CD4-positive, alpha-beta T cell (primary cell): ENCODE measurements at places on chromosomes 3 and 15.

DNA sequence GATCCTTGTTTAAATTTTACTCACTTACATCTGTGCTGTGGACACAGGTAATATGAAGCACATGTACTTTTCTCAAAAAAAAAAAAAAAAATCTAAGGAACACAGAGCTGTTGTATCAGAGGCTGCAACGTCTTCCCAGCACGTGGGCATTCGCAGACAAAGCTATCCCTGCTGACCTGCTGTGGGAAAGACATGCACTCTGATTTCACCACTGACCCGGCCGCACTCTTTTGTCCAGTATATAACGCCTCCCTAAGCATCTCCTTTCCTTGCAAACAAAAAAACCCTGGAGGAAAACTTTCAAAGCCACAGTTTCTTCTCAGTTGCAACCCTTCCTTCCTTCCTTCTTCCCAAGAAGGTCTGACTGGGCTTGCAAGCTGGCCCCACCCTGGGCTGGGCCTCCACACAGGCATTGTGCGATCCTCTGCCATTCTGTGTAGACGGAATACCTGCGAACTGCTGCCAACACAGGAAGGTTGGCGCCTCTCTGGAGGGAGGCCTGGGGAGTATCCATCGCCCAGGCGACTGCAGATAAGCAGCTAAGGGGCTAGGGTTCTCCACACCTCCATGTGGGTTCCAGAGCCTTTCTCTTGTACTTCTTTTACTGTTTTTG is 50.8 kb downstream of the SLC12A8 start:
- DNase-seq = no peak

GRCh38 chr15:72889545-72889944 is 106.0 kb upstream of the ADPGK start:
- no peak for DNase-seq

DNA sequence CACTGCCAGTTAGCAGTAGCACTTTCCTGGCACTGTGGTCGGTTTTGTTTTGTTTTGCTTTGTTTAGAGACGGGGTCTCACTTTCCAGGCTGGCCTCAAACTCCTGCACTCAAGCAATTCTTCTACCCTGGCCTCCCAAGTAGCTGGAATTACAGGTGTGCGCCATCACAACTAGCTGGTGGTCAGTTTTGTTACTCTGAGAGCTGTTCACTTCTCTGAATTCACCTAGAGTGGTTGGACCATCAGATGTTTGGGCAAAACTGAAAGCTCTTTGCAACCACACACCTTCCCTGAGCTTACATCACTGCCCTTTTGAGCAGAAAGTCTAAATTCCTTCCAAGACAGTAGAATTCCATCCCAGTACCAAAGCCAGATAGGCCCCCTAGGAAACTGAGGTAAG is 22.6 kb downstream of the CLDN18 start:
- no peak for DNase-seq

GRCh38 chr3:144344925-144345548 is 373.4 kb downstream of the DIPK2A start:
- DNase-seq = no peak

DNA sequence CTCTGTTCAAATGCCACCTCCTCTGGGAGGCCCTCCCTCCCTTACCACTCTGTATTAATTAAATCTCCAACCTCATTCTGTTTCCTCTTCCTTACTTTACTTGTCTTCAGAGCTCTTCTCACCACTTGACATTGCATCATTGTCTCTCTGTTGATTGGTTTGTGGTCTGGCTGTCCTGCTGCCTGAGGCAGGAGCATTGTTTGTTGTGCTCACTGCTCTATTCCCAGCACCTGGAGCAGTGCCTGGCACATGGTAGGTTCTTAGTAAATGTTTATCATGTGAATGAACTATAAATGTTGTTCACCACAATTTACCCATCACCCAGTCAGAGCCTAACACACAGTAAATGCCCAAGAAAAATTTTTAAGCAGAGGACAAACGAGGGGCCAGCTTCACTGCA is 6.7 kb upstream of the BFSP2 start:
- DNase-seq = no peak

GRCh38 chr3:38738630-38739395 is 77.2 kb downstream of the SCN10A start:
- DNase-seq = no peak

DNA sequence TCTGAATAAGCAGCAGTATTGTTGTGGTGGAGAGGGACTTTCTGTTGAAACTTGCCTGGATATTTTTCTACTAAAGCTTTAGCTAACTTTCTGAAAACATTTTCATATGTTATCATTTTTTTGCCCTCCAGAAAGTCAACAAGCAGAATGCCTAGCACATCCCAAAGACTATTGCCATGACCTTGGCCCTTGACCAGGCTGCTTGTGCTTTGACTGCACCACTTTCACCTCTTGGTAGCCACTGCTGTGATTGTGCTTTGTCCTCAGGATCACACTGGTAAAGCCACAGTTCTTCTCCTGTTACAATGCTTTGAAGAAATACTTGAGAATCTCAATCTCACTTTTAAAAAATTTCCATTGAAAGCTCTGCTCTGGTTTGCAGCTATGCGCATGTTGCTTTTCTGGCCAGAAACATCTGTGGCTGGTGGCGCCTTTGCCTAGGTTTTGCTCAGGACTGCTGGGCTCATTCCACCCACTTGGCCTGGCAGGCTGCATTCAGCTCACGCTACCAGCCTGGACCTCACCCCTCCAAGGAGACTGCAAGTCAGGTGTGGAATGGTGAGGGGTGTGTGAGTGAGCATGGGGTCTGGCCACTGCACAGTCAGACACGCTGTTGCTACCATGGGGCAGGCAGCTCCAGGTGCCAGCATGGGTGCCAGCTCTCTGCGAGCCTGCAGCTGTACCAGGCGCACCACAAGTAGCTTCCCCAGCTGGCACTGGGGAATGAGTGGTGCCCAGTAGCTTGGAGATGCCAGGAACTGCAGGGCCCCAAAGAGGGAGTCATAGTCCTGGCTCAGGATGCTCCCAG is 89.8 kb upstream of the TNFSF10 start:
- DNase-seq = no peak

- DNase-seq = no peak
Measured at GRCh38 chr3:49552087-49552486, 2.2 kb upstream of the BSN start.

DNA sequence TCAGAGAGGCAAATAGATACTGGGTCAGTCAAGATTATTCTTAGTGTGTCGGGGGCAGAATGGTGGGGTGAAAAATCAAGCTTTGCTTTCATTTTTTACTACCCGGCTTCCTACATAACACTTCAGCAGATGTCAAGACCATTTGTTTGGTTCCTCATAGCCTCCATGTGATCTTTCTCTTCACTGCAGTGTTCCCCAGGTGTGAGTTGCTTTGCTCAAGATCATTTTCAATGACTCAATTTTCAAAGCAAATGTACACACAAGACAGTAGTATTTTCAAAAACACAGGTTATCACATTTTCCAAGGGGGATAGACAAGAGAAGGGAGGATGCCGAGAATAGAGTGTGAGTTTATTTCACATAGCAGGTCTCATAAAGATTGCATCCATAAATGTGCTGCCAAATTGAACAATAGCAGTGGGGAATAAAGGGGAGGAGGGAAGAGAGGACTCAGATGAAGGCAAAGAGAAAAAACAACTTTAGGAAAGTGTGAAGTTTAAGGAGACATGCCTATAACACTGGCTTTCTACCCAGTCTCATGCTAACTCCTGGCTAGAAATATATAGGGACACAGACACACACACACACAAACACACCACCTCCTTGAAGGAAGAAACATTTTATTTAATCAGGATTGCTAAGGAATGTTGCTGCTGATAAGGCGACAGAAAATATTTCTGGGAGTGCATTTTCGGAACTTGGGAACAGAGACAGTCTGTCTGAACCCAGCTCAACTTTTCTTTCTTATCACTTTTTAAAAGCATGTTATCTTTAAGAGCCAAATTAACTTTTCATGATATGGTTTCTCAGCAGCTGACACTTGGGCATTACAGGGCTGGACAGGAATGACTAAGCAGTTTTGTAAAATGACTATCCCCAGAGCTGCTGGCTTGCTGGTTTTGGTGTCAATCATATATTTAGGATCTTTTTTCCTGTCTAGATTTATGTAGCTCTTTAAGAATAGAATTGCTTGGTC is 402.4 kb downstream of the RBMS3 start:
- DNase-seq = no peak

- DNase-seq = no peak
Measured at GRCh38 chr3:160126051-160126450, 99.2 kb upstream of the C3orf80 start.

GRCh38 chr3:113166357-113166718 is 45.0 kb upstream of the BOC start:
- DNase-seq = no peak

DNA sequence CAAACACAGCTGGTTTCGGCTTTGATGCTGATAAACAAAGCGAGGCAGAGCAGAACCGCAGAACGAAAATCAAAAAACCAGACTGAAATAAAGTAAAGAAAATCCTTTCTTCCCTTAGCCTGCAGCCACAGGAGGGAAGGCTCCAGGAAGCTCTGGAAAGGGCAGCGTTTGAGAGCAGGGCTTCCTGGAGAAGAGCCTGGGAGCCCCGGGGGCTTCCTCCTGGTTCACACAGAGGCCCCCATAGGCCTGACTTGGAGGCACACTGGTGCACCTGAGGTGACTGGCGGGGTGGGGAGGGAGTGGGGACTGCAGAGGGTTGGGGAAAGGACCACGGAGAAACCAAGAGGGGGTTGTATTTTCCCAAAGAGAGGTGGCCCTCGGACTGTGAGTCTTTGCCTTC is 98.8 kb upstream of the WNT5A start:
- DNase-seq = no peak

DNA sequence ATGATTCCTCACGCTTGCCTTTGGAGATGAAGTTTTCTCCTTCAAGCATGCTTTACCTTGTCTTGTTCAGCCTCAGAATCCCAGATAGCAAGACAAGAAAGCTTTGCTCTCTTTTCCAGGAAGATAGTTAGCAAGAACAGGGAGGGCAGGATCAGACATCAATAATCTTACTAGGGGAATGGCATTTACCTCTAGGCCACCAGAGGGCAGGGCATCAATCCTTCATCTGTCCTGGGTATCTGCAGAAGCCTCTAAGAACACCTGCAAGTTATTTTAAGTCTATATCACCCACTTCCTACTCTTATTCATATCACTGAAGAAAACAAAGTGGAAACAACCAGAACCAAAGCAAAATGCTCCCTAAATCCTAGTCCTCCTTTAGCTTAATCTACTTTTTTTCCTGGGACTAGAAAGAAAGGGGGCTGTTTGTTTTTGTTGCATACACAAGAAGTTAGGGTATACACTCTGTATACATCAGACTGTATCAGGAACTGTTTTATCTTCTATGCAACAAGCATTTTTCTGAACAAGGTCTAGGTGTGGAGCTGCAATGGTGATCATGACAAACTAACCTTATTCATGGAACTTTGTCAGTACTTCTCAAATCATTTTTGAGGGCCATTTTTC is 862.5 kb downstream of the CADM2 start:
- no peak for DNase-seq

DNA sequence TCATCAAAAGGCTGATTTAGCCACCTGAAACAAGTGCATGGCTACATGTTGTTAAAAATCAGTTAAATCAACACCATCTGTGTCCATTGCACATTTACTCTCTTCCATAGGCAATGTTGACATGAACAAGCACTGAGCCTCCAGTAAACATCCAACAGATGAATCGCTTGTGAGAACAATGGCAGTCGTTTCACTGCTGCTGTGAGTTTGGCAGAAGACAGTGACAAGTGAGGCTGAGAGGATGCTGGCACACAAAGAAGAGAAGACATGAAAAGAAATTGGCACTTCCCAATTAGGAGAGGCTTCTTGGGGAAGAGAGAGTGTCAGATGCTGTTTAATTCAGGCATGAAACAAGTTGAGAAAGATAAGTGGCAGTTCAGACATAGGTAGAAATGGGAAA is 227.4 kb upstream of the STT3B start:
- DNase-seq = no peak

DNA sequence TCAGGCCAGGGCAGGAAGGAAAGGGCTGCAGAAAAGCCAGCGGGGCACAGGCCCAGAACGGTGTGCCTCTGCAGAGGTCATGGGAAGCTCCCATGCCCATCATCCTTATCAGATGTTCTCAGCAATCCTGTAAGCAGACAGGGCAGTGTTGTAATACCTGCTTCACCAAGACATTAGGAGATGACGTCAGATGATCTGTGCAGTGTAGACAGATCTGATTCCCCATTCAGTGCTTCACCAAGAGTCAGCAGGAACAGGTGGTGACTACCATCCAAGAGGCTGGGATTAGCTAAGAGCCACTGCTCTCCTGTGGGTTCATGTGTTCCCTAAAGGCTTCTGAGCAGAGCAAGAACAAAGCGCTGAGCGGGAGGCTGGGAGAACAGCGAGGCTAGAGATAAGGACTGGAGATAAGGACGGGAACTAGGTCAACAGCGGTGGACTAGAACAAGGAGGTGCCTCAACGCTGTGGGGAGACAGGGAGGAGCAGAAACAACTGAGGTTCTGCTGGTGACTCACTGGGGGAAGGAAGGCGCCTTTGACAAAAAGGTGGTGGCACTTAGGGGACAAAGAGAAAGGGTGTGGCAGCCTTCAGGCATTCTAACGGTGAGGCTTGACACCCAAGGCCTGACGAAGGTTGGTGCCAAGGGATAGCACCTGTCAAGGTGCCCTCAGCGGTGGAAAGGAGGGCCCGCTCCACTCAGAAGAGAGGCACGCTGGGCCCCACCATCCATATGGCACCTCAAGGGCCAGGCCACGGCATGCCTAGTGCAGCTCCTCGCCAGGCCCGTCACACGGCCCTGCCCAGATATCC is 28.4 kb downstream of the CCDC12 start:
- DNase-seq = peak; percentile 72

- no peak for DNase-seq
Measured at GRCh38 chr15:83282776-83283137, 1.7 kb downstream of the BNC1 start.

DNA sequence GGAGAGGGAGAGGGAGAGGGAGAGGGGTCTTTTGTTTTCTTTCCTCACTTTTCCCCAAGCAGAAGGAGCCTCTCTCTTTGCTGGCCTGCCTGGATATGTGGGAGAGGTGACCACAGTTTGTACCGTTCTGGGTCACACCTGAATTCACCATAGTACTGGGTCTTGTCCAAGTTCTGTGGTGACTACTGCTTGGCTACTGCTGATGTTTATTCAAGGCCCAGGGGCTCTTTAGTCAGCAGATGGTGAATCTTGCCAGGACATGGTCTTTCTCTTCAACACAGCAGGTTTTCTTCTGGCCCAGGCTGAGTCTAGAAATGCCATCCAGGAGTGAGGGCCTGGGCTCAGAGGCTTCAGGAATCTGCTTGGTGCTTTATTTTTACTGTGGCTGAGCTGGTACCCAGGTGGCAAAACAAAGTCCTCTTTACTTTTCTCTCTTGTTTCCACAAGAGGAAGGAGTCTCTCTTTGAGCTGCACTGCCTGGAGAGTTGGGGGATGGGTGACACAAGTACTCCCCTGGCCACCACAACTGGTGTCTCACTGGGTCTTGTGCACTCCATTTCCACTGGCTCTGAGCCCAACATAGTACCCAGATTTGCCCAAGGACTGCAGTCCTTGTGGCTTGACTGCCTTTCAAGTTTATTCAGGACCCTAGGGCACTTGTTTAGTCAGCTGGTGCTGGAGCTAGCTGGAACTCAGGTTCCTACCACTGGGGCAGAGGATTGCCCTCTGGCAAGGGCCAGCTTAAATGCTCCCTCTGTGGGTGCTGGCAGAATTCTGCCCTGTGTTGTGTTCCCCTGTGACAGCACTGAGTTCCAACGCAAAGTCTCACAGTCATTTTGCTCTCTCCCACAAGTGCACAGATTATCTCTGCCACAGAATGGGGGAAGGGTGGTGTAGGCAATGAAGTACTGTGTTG is 16.8 kb upstream of the CCNDBP1 start:
- DNase-seq = no peak
